ENCODE measurements at places on chromosomes 1 and 21.

GRCh38 chr21:43884861-43885417 lies 19.9 kb downstream of the AGPAT3 start:
- DNase-seq, result no peak

- DNase-seq, result no peak
Observed at GRCh38 chr1:32924881-32925344, 23.7 kb upstream of the TMEM54 start.

DNA sequence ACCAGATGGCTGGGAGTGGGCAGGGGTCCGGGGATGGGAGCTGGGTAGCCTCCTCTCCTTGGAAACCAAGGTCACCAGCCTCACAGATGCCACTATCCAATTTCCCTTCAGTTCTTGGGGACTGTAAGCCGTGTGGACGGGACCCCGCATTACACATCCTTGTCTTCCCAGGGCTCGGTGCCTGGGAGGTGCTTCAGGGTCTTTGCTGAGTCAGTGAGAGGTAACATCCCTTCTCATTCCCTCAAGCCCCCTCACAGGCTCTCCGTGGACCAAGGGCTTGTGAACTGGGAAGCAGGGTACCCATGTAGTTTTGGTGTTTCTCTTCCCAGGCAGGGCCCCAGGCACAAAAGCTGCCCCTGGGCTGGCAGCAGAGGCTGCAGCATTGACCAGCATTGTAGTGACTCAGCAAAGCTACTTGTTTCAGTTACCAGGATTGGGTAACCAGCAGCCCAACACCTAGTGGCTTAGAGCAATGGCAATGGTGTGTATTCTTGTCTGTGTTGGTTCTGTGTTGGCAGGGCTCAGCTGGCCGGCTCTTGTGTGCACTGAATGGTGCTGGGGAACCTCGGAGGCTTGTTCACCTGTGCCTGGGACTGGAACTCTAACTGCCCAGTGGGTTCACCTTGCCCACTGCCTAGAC lies 24.6 kb upstream of the PCBP3 start:
- no peak for DNase-seq

DNA sequence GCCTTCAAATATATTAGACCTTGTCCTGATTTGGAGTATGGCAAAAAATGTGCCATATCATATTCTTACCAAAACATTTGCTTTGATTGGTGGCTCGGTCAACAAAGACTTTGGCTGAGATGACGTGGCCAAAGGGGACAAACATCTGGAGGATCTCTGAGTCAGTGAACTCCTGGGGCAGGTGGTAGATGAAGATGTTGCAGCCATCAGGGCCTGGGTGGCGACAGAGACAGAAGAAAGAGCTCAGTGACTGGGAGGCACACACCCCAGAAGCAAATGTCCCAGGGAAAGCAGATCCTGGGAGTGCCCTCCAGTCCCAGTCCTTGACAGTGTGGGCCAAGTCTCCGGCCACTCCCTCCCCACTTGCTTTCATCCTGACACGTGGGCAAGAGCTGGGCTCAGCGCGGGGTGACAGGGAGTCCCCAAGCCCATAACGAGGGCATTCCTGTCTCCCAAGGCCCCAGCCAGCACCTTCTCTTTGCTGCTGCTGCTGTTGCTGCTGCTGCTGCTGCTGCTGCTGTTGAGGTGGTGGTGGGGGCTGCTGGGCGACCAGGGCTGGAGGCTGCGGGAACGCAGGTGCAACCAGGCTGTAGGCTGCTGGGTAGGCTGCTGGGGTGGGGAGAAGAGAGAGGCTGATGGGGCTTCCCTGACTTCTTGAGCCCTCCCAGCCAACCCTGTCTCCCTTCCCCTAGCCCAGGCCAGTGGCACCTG lies 10.7 kb downstream of the CELF3 start:
- no peak for DNase-seq

GRCh38 chr1:30753660-30754123 lies 3.9 kb downstream of the LAPTM5 start:
- DNase-seq, result no peak

GRCh38 chr1:245396615-245397014 lies 241.8 kb downstream of the KIF26B start:
- no peak for DNase-seq

DNA sequence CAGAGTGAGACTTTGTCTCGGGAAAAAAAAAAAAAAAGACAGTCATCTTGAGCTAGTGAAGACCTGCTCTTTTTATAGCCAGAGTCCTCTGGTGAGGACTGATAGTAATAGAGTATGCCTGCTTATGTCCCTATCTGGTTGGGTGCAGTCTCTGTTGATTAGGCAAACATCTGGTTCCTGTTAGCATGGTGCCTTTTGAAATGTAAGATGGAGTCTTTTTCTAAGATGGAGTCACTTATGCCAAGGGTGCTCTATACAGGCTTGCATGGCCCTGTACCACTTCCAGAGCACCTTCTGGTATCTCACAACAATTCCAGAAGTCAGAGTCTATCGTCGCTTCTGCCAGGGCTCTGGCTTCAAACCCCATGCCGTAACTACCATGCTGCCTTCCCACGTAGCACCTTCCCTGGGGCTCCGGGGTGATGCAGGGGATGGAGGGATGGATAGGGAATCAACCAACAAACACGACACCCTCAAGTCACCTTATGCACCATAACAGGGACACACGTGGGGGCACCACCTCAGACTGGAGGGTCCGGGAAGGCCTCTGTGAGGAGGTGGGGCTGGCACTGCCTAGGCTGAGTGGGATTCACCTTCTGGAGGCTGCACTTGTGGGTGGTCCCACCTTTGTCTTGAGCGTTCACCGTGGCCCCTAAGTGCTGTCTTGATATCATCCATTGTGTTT lies 11.6 kb upstream of the PADI6 start:
- no peak for DNase-seq

DNA sequence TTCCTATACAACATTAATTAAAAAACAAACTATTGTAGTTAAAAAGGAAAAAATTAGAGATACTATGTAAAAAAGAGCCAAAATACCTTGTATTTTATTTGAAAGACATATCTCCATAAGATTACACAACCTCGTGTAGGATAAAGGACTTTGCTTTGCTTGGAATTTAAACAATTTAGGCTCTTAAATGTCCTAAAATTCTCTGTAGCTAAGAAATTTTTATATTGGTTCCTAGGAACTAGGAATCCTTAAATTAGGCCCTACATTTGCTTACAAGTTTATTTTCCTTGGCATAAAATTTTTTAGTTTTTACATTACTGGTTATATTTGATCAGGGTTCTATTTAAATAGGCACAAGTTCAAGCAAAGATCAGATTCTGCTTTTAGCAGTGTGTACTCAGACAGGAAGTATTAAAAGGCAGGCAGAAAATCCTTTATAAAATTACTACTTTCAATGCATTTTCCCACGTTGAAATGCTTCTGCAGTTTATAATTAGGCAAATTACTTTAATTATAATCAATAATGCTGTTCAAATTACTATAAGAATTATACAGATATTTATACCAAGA lies 3.4 kb upstream of the ANGPTL3 start:
- no peak for DNase-seq

GRCh38 chr1:233664804-233665574 lies 51.1 kb downstream of the KCNK1 start:
- no peak for DNase-seq

GRCh38 chr1:89221341-89221740 lies 22.6 kb upstream of the GBP4 start:
- no peak for DNase-seq

DNA sequence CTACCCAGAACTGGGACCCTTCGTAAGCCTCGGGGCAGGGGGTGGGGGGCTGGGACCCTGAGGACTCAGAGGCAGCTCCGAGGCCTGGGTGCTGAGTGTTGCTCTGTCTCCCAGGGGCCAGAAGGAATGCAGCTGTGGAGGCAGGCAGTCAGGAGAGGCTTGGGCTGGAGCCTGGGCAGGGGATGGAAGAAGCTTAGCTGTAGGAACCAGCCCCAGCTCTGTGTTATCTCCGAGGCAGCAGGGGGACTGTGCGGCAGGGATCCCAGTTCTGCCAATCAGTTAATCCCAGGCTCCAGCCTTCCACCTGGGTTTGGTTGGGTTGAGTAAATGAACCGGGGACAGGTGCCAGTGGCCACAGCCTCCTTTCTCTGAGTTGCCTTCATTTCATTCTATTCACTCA lies 8.2 kb upstream of the GRIK3 start:
- DNase-seq, result no peak

DNA sequence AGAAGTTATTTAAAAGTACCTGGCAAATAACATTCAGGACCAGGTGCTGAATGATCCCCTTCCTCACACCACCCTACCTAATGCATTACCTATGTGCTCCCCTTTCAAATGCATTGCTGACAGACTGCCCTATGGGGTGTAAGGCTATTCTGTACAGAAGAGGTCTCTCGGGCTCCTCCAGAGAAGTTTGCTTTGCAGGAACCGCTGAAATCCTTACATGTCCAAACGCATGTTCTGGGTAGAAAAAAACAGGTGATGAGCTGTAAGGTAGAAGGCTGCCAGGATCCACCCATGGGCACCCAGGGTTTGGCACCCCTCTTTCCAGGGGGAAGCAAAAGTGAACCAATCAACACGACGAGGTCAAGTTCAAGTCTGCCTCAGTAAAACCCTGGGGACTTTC lies 58.3 kb upstream of the TARBP1 start:
- DNase-seq, result no peak

DNA sequence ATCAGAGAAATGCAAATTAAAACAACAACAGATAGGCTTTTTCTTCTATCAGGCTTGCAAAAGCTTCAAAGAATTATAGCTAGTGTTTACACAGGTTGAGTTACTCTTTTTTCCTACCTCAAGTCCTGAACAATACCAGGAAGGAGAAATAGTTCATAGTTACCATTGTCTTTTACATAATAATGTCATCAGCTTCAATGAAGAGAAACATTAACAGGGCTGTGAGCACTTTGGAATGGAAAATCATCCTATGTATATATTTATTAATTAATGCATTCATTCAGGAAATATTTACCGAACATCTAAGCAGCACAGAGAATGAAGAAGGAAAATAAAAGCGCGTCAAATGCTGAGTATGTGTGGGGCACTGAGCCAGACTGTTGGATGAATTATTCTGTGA lies 197.3 kb downstream of the ZBTB18 start:
- DNase-seq, result no peak

DNA sequence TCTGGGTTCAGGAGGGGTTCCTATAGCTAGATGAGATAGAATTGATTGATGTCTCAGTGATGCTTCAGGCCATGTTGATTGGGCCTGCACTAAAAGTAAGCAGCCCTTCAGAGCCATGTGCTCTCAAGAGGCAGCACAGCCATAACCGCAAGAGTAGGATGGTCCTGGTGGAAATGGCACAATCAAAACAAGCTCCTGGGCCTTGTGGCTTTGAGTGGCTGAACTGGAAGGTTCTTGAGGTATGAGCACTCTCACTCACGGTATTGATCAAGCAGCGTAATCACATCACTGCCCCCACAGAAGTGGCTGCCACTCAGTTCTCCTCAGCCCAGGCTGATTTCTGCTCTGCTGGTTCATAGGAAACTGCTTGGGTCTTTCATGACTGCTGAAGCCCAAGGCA lies 76.0 kb downstream of the DDR2 start:
- no peak for DNase-seq

- no peak for DNase-seq
Observed at GRCh38 chr1:172630056-172630818, 28.7 kb upstream of the FASLG start.

DNA sequence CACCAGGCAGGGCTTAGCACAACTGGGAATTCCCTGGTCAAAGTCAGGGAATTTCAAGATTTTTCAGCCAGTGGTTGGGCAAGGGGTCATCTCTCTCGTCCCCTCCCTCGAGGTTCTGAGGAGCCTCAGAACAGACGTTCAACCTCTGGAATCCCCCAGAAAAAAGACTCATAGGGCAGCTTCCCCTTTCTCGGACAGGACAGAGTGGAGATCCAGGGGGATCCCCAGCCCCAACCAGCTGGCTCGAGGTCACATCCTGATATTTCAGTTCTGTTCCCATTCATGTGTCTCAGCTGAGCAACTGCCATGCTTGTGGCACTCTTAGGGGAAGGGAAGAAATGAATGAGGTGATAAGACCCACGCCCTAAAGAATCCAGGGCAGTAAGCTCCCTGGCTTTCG lies 4.9 kb upstream of the LAD1 start:
- no peak for DNase-seq

DNA sequence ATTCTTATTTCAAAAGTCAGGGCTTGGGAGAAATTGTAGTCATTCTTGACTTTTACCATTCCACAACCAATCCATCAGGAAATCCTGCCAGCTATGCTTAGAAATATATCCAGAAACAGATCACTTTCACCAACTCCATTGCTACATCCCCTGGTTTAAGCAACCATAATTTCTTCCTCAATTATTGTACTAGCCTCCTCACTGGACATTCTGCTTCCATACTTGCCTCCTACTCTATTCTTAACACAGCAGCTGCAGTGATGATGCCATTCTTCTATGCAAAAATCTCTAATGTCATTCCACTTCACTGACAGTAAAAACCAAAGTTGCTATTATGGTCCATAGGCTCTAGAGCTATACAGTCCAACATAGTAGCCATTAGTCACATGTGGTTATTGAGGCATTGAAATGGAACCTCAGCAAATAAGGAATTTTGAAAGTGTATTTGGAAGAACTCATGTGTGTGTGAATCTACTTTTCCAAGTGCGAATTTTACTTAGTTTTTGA lies 110.7 kb upstream of the KIAA0040 start:
- DNase-seq, result no peak

DNA sequence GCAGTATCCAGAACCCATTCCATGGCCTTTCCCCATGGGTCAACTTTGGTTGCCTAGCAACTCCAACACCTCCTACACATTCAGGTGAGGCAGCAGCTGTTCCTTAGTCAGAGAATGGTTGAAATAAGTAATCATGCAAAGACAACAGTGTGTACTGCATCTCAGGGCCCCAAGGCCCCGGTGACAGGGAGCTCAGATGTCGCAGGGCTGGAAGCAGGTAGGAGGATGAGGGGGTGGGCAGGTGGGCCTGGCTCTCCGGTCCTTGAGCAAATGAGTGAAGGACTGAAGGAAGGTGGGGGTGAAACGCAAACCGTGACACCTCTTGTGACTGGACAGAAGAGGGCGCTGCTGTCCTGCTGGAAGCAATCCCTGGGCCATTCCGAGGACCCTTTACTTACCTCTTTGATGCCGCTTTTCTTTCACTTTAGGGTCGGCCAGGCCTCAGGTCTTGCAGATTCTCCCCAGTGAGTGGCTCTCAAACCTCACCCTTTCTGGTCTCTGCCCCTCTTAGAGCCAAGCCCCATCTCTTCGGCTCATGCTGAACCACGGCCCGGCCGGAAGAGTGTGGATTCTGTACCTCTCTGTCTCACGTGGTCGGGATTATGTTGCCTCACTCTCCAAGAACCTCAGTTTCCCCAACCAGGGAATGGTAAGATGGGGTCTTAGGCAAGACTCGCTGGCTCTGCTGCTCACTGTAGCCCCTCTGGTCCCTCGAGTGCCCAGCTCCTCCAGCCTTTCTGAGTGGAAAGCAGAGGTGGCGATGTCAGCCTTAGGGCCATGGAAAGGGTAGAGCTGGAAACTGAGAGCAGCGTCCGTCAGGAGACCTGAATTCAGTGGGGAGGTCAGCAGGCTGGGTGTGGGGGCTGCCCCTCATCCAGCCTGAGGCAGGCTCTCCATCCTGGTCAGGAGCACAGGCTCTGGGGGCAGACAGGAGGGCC lies 5.6 kb upstream of the KCNA10 start:
- DNase-seq, result peak; percentile 36

GRCh38 chr21:45076245-45076711 lies 1.9 kb downstream of the ADARB1 start:
- no peak for DNase-seq
